ENCODE measurements at places on chromosomes 3 and 15.

DNA sequence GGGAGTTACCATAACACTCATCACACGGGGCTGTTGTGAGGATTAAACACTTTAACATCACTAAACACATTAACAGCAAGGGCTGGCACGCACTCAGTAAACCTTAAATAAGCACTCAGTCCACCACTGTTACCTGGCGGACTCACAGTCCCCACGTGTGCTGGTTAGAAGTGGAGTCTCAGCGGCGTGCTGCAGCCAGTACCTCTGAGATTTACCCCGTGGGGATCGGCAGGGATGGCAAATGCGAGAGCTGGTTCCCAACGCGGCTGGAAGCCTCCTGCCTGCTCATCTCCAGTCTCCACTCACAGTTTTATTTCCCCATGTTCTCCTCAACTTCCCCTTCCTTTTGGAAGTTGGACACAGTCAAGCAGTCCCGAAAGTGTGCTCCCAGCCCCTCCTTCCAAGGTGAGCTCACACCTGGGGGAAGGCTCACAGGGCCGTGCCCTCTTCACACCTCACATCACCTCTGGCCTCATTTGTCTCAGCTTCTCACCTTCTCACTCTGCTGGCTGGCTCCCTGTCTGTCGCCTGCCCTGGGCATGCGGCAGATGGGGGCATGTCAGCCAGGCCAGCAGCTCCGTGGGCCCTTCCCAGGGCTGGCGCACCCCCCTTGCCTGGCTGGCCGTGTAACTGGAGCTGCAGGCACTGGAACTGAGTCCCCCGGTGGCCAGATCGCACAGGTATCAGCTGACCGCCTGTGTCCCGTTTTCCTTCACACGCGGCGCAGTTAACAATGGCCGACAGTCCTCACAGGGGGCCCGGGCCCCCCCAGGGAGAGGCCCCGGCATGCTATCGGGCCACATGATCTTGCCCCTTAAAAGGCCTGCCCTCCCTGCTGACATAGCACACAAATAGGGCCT is 87.1 kb downstream of the WNT7A start:
- no peak for DNase-seq

DNA sequence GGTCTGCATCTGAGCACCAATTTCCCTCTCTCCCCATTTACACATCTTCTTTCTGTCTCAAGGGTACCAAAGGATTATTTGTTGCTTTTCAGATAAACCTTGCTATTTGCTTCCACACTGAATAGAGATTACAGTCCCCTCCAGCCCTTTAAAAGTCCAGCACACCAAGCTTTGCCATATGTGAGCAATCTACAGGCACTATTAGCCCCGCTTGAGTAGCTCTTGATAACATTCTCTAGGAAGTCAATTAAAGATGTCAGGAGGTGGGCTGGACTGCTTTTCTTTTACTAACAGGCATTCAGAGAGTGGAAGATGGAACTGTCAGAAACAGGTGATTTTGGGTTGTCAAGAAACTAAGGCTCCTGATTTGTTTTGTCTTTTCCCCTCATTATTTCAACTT is 417.0 kb downstream of the ROBO2 start:
- no peak for DNase-seq

- no peak for DNase-seq
These were observed 14.8 kb downstream of the EPB42 start for GRCh38 chr15:43206054-43206453.

DNA sequence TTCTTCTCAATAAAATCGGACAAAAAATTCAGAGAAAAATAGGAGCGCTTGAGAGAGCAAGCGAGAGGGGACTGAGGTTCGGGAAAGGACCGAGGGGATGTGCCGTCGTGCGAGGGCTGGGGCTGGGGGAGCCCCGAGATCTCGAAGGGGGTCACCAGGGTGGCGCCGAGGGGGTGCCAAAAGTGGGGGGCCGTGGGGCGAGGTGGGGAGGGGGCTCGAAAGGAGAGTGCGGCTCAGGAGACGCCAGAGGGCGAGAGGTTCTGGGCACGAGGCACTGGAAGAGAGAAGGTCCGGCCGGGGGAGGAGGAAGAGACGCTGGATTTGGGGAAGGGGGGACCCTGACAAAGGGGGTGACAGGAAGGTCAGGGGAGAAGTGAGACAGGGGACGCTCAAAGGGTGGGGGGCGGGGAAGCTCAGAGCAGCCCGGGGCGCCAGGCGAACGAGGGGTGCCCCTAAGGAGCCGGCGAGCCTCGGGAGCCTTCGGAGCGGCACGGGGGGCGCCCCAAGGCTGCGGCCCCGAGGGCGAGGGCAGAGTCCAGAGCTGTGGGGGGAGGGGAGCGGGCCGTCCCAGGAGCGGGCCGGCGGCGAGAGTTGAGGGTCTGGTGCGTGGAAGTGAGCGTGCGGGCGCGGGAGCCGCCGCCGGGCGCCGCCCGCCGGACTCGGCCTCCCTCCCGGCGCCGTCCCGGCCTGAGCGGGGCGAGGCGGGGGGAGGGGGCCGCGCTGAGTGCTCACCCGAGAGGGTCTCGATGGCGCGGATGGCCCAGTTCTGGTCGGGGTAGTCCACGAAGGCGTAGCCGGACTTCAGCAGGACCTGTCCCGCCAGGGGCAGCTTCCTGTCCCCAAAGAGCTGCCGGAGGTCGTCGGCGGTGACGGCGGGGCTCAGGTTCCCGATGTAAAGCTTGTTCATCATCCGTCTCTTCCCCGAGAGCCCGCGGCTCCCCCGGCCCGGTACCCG is 514 bp downstream of the IGF2BP2 start:
- no peak for DNase-seq

DNA sequence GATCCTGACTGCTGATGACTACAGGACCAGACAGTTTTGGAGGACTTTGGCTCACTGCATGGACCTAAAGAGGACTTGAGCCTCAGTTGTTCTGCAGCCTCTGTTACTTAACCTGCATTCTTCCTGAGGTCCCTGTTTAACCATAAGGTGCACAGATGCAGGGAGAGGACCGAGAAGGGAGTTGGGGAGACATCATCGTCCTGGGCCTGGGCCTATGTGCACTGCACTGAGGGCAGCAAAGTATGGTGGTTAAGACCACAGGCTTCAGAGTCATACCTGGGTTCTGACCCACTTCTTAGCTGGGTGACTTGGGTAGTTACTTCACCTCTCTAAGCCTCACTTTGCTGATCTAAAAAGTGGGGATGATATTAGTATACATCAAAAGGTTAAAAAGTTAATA is 21.9 kb downstream of the KY start:
- no peak for DNase-seq

DNA sequence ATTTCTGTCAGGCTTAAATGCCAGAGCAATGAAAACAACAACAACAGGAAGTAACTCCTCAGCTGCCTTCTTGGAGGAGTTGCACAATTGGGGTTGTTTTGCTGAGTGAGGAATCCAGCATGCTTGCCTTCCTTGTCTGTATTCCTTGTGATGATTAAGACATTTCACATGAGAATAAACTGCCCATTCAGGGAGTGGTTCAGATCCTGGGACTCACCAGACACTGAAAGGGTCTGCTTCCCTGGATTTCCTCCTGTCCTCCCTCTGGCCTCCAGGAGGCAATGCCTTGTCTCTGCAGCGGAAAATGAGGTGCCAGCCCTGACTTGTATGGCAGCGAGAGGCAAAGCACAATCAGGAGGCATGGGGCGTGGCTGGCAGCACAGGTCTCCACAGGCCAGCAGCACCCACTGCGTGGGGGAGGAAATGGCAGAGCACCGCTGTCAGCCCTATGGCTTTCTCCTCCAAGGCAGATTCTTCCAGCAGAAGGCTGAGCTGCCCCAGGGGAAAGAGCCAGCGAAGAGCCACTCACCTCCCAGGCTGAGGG is 41.5 kb downstream of the RBP2 start:
- DNase-seq: no peak

DNA sequence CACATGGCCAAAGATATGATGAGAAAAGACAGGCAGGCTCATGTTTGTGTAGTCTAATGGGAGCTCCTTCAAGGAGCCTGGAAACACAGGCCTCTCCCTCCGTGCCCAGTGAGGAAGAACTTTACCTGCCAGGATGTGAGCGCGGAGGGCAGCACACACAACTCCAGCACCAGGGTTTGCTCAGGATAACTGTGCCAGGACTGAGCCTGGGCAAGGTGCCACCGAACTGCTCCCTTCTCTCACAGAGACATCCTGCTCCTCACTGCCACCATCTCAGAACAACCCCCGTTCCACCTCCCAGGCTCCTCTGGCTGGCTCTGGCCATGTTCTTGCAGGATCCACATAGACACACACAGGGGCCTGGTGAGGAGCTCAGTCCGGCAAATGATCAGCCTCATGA is 87.4 kb downstream of the NUP210 start:
- DNase-seq: no peak
